ENCODE measurements at places on chromosomes 11 and 22. TPM values are rescaled to one million over a fixed set of nuclear protein-coding genes. Genes with fewer than 3 reads are reported as not detected.

- DNase-seq: no peak
Measured at GRCh38 chr11:102495161-102496042, 35.1 kb downstream of the MMP7 start.

Gene NECTIN1
- total RNA-seq: 29.1 TPM

GRCh38 chr11:62081378-62082291 lies 42.2 kb upstream of the INCENP start:
- peak; percentile 74 for DNase-seq

Gene PNPLA5
- not detected for total RNA-seq

Gene CXCR5
- total RNA-seq: not detected

DNA sequence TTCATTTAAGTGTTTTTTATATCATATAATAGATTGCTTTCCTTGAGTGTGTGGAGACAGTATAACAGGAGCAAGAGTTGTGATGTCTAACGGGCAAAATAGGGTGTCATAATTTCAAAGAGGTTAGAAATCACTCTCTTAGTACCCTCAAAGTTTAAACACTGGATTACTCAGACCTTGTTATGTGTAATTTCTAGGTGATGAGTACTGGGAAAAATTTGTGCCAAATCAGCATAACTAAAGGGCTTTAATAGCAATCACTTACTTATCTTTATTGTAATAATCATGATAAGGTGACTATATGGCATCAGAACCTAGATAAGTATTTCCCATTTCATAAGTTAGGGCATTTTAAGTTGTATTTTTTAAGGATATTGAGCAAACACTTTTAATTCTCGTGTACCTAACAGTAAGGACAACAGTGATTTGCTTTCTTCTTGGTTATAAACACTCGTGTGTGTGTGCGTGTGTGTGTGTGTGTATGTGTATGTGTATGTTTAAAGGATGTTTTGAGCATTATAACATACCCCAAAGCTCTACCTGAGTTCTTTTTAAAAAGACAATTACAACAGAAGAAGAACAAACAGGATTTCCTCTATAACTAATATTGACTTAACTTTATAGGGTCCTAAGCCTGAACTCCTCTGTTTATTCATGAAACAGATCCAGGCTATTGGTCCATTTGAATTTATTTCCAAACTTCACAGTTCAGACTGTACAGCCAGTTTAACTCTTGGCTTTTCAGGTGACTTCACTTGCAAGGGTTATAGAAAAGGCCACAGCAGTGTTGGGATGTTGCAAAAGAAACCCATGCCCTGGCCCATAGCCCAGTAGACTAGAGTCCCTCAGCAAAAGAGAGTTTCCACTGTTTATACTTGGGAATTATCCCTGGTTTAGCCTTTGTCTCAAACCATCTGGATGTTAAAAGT lies 23.7 kb upstream of the PDE3B start:
- DNase-seq: no peak

Gene ATP5MG
- 36.1 TPM for total RNA-seq

- no peak for DNase-seq
Measured at GRCh38 chr11:83471831-83472727, 185.9 kb upstream of the CCDC90B start.

Gene LRRN4CL
- total RNA-seq: 64.8 TPM

Gene RTN4R
- total RNA-seq: 3.5 TPM
